Kidney (tissue), 22 donors: ENCODE measurements at places on chromosomes 13 and 19. TPM values are rescaled to one million over a fixed set of nuclear protein-coding genes. Genes with fewer than 3 reads are reported as not detected.

DNA sequence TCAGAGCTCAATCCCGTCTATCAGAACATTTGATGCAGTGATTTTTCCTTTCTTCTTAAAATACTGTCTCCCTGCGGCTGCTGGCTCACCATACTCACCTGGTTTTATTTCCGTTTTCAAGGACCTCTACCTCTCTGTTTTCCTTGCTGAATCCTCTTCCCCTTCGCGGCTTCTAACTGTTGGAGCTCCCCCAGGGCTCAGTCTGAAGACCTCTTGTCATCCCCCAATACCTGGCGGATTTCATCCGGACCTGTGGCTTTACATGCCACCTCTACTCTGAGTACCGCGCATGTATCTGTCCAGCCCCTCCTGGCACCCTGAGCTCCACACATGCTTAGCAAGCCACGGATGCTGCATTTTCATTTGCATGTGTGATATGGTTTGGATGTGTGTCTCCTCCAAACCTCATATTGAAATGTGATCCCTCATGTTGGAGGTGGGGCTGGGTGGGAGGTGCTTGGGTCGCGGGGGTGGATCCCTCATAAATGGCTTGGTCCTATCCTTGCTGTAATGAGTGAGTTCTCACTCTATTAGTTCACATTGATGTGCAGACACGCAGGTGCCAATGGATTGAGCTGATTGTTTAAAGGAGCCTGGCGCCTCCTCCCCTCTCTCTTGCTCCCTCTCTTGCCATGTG lies 106.2 kb upstream of the LSM14A start:
- H3K4me3 ChIP-seq = no peak overlapping the region
- no peaks in the 10 kb centered on the region for H3K4me1 ChIP-seq
- H3K36me3 ChIP-seq = no peaks in the 10 kb centered on the region

GRCh38 chr13:92512852-92513251 lies 713.8 kb upstream of the GPC6 start:
- H3K4me3 ChIP-seq = no peak overlapping the region
- DNase-seq = no peak
- no peaks in the 10 kb centered on the region for H3K4me1 ChIP-seq

GRCh38 chr19:3149526-3150505 lies 14.0 kb downstream of the GNA15 start:
- H3K4me3 ChIP-seq = no peak overlapping the region
- no peak for DNase-seq
- H3K27me3 ChIP-seq = no peaks in the 10 kb centered on the region
- no peaks in the 10 kb centered on the region for H3K36me3 ChIP-seq
- no peaks in the 10 kb centered on the region for H3K4me1 ChIP-seq

Gene KCNK6
- 7.2 TPM for total RNA-seq
